ENCODE measurements at places on chromosomes 2 and 18.

DNA sequence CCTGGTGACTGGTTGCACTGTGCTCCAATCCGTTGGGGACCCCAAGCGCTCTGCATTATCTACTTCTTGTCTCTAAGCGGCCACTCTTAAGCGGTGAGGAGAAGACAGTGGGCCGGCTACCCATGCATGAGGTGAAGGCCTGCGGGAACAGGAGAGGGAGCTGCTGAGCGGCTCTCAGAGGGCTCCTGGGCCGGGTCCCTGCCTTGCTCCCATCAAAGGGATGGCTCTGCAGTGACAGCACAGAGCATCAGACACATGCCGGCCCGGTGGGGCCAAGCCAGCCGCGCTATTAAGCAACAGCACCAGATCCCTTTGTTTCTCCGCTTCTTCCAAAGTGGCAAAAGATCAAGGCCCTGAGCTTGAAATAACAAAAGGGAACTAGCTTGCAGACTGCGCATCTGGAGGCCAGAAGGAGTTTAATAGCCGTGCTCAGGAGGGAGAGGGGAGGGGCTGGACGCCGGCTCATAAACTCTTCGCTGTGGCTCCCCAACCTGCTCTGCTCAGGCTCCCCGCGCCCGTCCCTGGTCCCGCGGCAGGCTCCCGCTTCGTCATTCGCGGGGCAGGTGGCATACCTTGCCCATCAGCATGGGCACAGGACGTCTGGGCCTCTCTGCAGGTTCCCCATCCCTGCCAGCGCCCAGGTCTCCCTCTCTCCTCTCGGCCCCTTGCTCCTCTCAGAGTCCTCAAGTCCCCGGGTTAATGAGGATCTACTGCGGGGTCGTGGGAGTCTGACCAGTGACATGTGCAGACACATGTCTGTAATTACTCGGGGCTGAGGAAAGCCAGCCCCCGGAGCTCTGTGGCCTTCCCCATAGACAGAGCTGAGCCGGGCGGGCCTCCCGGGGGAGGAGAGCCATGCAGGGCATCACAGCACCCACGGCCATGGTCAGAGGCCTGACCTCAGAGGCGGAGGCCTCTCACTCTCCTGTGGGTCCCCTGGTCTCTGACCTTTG, 96.7 kb downstream of the ASB1 start:
- DNase-seq, result no peak

GRCh38 chr2:6011921-6012320, 319.7 kb downstream of the SOX11 start:
- no peak for DNase-seq

GRCh38 chr2:236731767-236732580, 162.3 kb downstream of the ACKR3 start:
- no peak for DNase-seq

DNA sequence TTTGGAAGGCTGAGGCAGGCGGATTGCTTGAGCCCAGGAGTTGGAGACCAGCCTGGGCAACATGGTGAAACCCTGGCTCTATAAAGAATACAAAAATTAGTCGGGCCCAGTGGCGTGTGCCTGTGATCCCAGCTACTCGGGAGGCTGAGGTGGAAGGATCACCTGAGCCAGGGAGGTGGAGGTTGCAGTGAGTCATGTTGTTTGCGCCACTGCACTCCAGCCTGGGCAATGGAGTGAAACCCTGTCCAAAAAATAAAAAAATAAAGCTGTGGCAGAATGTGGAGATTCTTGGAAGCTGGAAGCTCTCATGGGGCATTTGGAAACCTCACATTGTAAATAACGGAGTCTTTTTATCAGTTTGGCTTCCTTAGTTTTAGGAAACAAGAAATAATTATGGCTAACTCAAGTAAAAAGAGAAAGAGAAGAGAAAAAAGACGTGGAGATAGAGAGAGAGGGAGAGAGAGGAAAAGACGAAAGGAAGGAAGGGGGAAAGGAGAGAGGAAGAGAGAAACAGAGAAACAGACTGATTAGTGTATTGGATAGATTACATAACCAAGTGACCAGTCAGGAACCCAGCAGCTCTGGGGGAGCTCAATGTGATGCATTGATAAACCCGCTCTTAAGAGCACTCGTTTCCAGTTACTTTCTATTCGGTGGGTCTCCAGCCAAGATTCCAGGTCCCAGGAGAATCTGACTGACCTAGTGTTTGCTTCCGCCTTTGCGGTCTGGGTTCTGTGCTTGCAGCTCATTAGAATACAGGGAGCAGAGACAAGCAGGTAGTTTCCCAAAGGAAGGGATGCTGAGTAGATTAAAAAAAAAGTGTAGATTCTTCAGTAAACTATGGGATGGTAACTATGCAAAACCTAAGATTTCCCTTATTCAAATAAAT, 1.1 kb upstream of the SPAST start:
- DNase-seq, result peak; percentile 10

DNA sequence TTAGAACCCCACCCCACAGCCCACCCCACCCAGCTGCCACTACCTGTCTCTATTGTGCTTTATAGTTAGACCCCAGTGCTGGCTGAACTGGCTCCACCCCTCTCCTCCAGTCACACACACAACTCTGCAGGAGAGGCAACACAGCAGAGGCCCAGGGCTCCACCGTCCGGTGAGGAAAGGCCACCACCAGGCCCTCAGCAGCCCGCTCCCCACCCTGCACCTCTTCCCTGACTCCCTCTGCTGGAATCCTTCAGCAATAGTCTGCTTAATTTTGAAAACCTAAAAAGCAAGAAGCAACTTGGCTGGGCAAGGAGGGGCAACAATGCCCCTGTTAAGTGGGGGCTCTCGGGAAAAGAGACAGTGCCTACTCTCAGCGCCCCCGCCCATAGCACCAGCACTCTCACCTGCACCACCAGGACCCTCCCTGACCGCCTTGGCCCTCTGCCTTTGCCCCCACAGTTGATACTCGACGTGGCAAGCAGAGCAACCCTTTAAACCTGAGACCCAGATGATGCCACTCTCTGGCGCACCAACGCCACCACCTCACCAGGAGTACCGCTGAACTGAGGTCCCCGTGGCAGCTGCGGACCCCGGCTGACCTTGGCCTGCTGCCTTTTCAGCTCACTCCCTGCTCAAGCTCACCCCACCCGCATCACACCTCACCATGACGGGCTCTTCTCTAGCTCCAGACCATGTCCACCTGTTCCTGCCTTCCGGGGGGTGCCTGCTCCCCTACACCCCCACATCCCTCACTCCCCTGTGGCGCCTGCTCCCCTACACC, 45.7 kb downstream of the NDUFA10 start:
- DNase-seq, result no peak

DNA sequence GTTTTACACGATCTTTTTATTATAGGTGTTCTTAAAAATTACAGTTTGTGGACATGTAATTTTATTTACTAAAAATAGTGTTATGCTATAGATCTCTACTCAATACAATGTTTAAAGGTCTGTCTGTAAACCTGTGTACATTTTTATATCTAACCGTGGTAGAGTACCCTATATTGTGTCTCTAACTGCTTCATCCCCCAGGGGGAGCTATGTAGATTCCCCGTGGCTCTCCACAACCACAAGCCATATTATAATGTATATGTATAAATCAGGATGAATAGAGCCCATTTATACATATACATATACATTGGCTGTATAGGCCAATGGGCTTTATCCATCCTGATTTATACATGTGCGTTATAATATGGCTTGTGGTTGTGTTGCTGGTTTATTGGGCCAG, 59.4 kb downstream of the ADAM23 start:
- DNase-seq, result no peak

DNA sequence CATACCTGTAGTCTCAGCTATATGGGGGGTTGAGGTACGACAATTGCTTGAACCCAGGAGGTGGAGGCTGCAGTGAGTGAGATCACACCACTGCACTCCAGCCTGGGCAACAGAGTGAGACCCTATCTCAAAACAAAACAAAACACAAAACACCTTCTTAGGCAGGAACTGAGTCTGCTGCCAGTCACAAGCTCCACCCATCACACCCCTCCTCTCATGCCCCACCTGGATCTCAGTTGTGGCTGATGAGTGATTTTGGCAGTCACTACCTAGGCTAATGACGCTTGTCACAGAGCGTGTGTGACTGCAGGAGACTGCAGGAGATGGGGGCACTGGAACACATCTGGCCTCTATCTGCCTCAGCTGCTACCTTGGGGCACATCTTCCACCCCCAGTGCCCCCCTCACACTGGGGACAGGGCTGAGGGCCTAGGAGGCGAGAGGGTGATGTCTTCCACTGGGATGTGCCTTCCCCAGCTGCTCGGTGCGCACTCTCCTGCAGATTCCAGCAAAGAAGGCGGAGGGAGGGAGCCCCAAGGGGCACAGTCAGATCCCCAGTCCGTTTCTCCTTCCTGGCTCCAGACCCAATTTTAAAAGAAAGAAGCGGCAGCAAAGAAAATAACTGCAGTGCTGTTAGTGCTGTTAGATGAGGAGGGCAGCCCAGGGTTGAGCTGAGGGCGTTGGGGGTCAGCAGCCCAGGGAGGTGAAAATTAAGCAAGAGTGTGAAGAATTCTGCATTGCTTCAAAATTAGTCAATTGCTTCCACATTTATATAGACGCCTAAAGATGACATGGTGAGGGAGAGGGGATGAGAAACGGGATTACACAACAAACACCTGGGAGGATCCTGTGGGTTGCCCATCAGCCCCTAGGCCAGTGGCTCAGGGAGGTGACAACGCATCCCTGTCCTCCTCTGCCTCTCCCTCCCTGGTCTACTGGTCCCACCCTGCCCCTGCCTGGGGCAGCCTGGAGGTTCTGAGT, 143.6 kb upstream of the HAAO start:
- DNase-seq, result no peak

DNA sequence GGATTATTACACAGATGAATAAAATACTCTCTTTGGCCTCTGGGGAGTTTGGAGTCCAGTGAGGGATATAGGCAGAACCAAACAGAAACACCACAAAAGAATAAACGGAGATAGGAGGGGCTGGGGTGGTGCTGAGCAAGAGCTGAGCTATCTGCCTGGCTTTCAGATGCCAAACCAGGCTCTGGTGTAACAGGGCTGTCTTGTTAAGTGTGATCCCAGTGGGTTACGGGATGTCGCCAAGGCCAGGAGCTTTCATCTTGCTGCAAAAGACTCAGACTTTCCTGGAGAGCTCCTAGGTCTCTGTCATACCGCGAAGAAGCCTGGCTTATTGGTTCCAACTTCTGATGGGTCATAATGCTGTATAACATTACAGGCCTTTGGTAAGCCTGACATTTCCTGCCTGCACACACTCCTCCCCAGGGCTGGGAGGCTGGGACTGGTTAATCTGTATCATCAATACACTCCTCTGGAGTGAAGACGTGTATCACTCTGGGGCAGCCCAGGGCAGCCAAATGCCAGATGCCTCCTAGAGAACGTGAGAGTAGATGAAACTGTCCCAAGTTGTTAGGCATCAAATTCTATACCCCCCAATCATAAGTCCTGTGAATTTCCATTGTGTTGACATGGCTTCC, 60.5 kb downstream of the STPG4 start:
- no peak for DNase-seq

DNA sequence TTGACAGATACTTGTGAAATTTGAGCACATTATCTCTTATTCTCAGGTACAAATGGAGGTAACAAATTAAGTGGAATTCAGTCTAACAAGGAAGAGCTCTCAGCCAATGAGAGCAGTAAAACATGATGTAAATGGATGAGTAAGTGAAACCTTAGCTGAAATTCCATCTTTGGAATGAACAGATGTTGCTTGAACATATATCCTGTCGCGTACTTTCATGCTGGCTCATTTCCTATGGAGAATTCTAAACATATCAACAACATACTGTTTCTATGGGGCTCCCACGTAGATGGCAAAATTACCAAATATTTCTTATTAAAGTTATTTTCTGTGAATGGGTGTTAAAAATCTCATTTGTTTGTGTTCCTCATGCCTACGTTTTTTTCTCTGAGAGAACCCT, 256.3 kb upstream of the LINC00305 start:
- no peak for DNase-seq

GRCh38 chr2:3516831-3517230, 2.5 kb downstream of the ADI1 start:
- no peak for DNase-seq

GRCh38 chr2:145692971-145693478, 1173.1 kb upstream of the ZEB2 start:
- peak; percentile 96 for DNase-seq

GRCh38 chr2:71943238-71944182, 204.2 kb downstream of the CYP26B1 start:
- no peak for DNase-seq

DNA sequence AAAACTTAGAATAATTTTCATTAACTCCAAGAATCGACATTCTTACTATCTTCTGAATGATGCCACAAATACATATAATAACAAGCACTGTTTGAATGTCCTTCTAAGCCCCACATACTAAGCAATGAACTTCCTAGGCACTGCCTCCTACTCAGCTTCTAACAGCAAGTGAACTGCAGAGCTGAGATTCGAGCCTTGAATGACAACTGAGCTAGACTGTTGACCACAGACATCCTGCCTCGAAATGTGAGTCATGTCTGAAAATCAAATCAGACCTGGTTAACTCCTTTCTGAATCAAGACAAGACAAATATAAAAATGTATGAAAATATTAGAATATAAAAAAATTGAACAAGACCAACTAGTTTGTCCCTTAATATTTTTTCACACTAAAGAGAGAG, 108.1 kb downstream of the MYT1L start:
- DNase-seq, result no peak

DNA sequence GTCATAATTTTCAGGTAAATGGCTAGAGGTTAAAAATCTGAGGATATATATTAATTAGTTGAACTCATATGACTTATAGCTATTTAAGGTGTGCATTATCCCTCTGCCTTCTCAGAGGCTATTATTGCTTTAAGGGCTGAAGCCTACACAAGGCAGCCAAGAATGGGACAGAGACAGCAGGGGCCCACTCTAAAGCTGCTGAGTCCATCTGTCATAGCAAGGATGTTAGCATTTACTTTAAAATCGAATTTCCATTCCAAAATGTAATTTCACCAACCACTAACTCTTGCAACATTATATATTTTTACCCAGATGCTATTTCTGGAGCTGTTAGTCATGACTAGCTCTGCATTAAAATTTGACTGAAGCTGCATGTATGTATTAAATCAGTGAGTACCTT, 236.3 kb upstream of the FSIP2 start:
- no peak for DNase-seq

- DNase-seq, result no peak
Measured at GRCh38 chr2:181992776-181993175, 7.1 kb downstream of the PPP1R1C start.

DNA sequence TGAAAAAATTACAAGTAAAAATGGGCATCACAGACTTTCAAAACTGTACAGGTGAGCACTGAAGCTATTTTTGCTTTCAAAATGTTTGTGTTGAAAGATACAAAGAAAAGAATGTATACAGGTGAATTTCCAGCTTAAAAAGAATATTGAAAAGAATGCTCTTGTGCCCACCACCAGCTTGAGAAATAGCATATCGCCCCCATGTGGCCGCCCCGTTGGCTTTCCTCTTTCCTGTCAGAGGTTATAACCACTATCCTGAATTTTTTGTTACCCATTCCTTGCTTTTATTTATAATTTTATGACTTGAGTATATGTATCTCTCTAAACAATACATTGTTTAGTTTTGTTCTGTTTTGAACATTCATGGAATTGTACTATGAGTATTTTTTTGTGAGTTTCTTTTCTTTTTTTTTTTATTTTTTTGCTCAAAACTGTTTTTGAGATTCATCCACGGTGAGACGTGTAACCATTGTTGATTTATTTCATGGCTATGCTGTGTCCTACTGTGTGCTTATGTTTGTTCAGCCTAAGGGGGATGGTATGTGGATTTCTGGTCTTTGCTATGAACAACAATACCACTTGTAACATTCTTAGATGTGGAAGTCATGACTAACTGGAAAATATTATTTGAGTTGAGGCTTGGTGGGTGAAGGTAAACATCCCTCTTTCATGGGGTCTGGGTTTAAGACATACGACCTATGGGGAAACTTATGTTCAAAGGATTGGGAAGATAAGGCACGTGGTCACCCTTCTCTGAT, 11.6 kb downstream of the TRPM8 start:
- peak; percentile 19 for DNase-seq

- no peak for DNase-seq
Measured at GRCh38 chr2:74414881-74415761, 6.3 kb downstream of the C2orf81 start.
